ENCODE measurements at places on chromosomes 4 and X. TPM values are rescaled to one million over a fixed set of nuclear protein-coding genes. Genes with fewer than 3 reads are reported as not detected.

- DNase-seq = no peak
Observed at GRCh38 chr4:179095585-179096221, 1653.5 kb upstream of the AGA start.

The AR gene
- total RNA-seq = not detected

The SPANXA1 gene
- not detected for total RNA-seq

DNA sequence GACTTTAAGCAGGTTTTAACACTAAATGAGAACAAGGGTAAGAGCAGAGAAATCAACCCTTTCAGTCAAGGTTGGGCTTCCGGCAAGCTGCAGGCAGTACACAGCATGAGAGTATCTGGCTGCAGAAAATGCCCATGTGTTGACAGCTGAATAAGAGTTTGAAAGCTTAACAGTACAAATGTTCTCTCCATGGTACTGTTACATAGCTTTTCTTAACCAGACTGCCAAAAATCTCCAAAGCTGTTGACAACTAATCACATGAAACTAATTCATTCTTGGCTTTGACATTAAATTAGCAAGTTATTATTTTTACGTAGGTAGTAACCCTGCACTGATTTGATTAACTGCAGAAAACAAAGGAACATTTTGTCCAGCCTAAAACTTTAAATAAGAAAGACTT, 153.5 kb downstream of the SLC10A7 start:
- DNase-seq = no peak

DNA sequence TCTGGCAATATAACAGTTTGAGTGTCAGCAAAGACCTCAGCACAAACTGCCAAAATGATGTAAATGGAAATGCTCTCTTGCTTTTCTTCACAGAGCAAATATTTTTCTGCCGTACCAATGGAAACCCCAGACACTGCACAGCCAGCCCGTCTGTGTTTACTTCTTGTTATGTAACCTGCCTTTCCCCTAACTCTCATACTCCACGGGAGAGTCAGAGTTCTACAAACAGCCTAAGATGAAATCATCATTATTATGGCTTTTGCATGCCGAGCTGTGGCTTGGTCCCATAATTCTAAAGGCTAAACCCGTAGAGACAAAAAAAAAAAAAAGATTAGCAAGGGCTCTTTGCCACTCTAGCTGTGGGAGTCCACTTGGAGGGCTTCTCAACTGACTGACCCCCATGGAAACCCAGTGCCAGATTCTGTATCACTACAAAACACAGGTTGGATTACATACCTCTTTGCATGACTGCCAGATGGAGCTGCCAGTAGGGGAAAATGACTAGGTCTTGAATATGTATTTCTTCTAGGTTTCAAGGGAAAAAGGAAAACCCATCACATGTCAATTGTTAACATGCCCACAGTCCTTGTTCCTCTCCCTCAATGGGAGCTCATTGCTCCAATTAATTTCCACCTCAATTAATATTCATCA, 197.2 kb upstream of the CNKSR2 start:
- DNase-seq = no peak

The MGAT4D gene
- total RNA-seq = not detected

The RHOH gene
- 112 TPM for total RNA-seq

- DNase-seq = no peak
Observed at GRCh38 chr4:2804973-2805501, 12.2 kb downstream of the SH3BP2 start.

The EGFL6 gene
- total RNA-seq = 2.2 TPM

The TSPAN7 gene
- total RNA-seq = 0.37 TPM

- DNase-seq = no peak
Observed at GRCh38 chr4:2695346-2696060, 60.6 kb downstream of the TNIP2 start.

DNA sequence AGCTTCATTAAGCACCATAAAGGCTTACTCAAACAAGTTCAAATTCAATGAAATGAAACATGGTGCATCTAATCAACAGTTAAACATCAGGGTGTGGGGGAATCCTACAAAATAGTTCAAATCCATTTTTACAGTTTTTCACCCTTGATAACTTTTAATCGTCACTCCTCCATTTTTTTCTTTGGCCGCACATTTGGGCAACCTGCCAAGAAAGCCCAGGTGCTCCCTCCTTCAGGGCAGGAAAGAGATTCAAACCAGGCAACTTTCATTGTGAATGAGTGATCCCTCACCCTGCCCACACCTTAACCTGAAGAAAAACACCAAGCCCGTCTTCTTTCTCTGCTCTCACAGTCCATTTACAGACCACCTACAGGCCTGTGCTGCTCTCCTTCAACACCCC, 24.9 kb downstream of the TRIM61 start:
- no peak for DNase-seq

The AKAP4 gene
- total RNA-seq = not detected

The SMARCA1 gene
- total RNA-seq = 0.40 TPM

The TGIF2LX gene
- not detected for total RNA-seq

GRCh38 chr4:70099206-70099605, 49.0 kb downstream of the HTN1 start:
- no peak for DNase-seq

The POLN gene
- 1.0 TPM for total RNA-seq

GRCh38 chr4:101458914-101459313, 111.6 kb upstream of the PPP3CA start:
- DNase-seq = no peak

DNA sequence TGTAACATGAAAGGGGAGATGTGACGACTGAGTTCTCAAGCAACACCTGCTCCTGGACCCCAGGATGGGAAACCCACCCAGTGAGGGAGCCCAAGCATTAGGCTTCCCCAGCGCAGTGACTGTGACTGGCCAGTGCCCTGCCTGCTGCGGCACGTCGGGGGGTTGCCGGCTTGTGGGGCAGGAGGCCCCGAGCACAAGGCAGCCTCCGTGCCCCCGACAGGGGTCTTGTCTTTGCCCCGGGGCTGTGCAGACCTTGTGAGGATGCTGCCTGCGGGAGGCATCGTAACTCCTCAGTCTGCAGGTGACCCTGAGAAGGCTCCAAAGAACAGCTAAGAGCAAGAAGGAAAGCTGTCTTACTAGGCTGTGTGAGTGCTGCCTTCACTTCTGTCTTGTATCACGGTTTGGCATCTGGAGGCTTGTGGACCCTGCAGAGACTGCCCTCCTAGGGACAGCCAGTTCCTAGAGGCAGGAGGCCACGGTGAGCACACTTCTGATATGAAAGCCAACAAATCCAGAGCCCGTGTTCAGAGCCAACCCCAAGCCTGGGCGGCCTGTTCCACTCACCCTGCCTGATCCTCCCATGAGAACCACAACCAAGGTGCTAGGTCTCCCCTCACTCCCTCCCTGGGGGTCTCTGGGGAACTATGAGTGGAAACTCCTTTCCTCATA, 47.7 kb downstream of the FGFRL1 start:
- no peak for DNase-seq

The HSPA4L gene
- total RNA-seq = 4.8 TPM

GRCh38 chr4:55865228-55865806, 11.9 kb downstream of the EXOC1 start:
- DNase-seq = no peak

DNA sequence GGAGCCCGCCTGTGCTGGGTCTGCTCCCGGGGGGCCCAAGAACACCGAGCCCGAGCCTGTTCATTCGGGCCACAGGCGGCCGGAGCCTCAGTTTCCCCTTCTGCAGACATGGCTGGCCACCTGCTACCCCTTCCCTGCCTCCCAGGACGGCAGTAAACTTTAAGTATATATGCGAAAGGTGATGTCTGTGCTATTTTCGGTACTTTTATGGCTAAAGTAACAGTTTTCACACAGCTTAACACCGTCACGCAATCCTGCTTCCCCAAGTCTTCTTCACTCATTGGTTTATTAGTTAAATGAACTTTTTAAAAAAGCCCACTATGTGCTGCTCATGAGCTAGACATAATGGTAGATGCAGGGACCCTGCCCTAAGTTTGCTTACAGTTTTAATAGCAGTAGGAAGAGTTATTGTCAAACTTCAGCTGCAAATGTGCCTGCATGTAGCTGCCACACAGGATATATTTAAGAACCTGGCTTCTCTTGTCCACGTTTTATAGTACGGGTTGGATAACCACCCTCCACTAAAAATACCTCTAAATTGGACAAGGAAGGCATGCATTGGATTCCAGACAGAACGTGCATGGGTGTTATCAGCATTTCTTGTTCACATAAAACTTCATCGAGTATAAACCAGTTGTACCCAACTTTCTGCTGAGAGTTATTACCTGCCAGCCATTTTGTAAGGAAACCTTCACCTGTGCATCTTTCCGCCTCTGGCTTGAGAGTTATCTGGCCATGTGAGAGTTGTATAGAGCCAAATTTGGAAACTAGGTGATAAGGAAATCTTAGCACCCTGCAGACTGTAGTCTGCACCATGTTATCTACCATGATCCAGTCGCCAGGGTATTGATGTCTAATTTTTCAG, 741 bp downstream of the ANAPC4 start:
- DNase-seq = no peak

DNA sequence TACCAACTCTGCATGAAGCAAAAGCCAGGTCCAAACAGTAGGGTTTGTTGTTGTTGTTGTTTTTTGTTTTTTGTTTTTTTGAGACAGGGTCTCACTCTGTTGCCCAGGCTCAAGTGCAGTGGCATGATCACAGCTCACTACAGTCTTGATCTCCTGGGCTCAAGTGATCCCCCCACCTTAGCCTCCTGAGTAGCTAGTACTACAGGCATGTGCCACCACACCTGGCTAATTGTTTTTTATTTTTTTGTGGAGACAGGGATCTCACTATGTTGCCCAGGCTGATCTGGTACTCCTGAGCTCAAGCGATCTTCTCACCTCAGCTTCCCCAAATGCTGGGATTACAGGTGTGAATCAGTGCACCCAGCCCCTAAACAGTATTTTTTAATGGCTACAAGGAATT, 6.2 kb downstream of the S100P start:
- no peak for DNase-seq

DNA sequence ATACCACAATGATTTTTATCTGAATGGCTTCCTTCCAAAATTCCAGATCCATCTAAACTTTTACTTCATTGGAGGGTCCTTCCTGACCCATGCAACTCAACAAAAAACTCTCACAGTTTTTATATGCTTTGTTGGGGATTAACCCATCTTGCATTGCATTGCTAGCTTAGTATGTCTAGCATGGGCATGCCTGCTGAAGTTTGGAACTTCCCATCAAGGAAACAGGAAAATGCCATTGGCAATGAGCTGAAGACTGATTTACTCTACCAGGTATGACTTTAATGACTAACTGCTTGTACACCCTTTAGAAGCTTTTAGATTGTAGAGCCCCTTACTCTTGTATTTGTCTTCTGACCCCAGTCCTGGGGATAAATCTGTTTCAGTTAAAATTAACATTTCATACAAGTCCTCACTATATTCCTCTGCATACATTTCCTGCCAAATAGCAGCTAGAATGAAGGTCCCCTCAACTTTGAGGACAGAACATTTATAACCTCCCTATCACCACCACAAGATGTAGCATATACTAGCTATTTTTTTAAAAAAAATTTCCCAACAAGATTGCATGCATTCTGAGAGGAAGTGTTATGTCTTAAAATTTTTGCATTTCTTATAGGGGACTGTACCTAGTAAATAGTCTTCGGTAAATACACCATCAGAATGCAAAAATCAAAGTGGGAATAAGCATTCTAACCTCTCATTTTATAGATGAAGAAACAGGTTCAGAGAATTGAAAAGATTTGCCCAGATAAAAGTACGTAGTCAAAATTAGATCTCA, 52.5 kb upstream of the ATXN3L start:
- no peak for DNase-seq

DNA sequence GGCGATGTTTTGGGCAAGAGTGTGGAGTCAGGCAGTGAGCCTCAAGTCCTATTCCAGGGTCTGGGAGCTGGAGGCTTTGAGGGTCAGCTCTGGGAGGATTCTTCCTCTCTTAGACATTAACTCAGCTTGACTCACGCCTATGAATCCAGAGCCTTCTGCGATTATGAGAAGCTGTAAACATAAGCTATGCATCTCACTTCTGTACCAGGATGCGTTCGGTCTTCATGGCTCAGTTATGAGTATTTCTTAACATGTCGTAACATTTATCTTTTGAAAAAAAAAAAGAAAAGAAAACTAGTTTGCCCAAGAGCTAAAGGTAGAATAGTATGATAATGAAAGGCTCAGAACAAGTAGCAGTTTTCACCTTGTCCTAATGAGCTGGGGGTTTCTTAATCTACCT, 4.6 kb downstream of the SHROOM2 start:
- DNase-seq = no peak

DNA sequence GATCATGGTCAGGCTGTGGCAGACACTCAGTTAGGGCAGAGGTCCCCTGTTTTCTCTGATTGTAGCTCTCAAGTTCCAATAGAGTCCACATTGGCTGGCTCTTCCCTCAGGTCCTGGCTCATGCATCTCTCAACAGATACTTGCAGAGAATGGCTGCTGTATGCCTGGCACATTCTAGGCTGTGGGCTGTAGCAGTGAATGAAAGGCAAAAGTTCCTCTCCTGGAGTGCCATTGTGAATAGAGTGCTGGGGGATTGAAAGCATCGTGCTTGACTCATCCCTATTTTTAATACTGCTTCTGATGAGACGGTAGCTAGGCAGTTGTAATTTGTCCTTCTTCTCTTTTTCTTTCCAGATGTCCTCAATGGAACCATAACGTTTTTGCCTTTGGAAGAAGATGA, 5.5 kb downstream of the TRMT44 start:
- DNase-seq = no peak

DNA sequence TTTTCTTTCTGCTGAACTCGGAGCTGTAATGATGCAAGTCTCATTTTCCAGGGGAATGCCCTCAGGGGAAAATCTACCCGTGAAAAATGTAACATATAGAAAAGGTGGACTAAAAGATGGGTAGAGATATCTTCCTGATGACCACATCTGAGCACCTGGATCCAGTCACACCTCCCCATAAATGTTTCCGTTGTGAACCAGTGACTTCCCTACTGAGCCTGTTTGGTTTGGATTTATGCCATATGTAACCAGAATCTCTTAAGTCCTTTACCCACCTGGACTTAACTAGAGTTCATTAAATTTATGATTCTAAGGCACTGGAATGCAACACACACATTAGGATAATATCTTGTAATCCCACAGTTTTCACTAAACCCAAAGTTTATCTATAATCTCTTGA, 171.1 kb downstream of the ZNF330 start:
- no peak for DNase-seq
